ENCODE measurements at places on chromosomes 3 and 15.

DNA sequence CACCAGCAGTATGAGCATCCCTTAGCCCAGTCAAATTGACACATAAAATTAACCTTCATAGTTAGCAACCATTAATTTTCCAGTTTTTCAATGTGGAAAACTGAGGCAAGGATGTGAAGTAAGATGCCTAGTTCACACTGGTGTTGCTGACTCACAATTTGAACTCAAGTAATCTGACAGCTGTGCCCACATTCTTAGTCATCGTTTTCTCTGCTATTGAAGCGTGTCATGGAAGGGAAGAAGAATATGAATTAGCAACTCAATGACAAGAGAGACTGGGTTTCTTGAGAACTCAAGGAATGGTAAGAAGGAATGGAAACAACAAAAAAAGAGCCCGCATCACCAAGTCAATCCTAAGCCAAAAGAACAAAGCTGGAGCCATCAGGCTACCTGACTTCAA, 261.4 kb downstream of the EPHA3 start:
- DNase-seq, result no peak

DNA sequence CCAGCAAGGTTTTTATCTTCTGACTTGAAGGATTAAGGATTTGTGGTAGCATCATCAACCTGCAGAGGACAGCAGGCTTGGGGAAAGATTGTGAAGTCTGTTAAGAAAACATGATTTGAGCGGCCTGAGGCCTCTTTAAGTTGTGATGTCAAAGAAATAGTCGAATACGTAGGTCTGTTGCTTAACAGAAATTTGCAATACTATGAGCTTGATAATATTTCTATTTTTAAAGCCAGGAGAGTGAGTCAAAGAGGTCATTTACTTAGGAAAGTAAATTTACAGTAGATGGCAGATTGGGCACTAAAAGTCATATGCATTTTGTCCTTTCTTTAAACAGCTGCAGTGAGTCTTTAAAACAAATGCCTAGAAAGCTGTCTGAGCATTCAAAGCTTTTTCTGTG, 336.3 kb downstream of the DIPK2A start:
- DNase-seq, result no peak

GRCh38 chr3:72105306-72105705, 320.4 kb upstream of the PROK2 start:
- DNase-seq, result no peak

DNA sequence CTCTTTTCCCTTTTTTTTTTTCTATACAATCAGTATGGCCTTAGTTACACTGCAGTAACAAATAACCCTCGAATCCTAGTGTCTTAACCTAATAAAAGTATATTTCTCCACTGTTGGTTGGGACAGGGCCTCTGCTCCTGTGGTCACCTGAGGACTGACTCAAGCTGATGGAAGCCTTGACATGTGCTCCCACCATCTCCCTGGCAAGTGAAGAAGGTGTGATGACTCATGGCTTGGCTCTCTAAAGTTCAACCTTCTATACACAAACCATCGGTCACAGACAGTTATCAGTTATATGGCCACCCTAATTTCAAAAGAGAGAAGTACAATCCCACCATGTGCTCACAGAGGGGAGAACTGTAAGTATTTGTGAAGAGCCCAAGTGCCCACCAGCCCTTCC, 65.8 kb upstream of the CACNA2D3 start:
- no peak for DNase-seq

DNA sequence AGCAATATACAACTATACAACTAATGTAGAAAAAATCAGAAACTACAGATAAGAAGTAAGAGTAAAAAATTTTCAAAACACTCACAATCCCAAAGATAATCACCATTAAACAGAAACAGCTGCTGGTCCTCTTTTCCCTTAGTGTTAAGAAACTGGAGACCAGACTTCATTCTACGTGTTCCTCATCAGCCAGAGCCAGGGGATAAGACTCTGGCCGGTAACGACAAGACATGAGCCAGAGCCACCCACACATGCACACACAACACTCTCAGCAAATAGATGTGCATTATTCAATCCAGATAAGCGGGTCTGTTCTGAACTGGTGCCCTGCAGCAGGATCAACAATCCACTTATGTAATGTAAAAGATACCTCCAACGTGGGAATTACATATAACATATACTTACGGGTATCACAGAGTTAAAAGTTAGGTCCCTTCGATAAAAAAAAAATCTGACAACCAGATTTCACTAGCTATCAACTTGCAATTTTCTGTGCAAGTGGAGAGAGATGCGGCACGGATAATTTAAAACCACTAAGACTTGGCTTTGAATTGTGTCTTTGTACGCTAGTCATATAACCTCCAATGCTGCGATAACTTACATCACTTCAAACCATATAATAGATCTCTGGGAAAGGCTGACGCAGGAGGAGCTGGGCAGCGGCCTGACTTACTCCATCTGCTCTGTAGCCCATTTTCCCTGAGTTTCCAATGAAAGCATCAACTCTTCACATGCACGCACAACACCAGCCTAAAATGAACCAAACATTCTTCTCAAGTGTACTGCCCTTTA, 17.8 kb downstream of the PRICKLE2 start:
- DNase-seq, result no peak

GRCh38 chr3:14938954-14939353, 8.4 kb upstream of the NR2C2 start:
- no peak for DNase-seq

- no peak for DNase-seq
Measured at GRCh38 chr3:88040529-88040928, 18.3 kb downstream of the CGGBP1 start.

DNA sequence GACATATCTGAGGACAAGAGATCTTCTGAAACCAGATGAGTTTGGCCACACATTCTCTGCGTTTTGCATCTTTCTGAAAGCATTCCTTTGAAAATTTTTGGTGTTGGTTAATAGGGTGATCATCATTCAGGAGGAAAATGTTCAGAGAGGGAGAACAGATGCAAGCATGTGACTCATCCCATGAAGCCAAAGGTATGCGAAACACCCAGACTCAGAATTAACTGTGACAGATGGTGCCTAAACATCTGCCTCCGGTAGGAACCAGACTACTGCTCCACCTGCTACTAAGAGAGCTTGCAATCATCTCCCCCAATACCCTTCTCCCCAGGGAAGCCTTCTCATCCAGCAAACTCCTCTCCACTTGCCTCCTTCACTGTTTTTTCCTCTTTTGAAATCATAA, 46.2 kb downstream of the TRIM69 start:
- no peak for DNase-seq

- no peak for DNase-seq
Measured at GRCh38 chr15:58425185-58425584, 6.6 kb upstream of the LIPC start.

- peak; percentile 77 for DNase-seq
Measured at GRCh38 chr3:129278966-129279906, 566 bp downstream of the HMCES start.

- no peak for DNase-seq
Measured at GRCh38 chr15:39300451-39301153, 280.3 kb upstream of the THBS1 start.

DNA sequence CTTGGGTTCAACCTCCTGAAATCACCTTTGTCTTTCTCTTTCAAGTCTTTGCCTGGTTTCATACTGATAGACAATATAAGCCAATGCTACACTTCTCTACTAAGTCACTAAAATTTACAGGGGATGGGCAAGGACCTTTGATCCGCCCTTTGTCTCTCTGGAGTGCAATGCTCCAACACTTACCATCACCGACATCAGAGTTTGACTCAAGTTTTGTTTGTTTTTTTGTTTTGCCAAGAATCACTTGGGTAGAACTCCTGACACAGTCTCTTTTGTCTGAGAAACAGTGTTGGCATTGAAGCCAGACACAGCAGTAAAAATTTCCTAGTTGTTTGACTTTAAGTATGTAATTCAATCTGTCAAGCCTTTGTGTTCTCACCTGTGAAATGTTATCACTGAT, 29.3 kb downstream of the NFKBIZ start:
- DNase-seq, result no peak

DNA sequence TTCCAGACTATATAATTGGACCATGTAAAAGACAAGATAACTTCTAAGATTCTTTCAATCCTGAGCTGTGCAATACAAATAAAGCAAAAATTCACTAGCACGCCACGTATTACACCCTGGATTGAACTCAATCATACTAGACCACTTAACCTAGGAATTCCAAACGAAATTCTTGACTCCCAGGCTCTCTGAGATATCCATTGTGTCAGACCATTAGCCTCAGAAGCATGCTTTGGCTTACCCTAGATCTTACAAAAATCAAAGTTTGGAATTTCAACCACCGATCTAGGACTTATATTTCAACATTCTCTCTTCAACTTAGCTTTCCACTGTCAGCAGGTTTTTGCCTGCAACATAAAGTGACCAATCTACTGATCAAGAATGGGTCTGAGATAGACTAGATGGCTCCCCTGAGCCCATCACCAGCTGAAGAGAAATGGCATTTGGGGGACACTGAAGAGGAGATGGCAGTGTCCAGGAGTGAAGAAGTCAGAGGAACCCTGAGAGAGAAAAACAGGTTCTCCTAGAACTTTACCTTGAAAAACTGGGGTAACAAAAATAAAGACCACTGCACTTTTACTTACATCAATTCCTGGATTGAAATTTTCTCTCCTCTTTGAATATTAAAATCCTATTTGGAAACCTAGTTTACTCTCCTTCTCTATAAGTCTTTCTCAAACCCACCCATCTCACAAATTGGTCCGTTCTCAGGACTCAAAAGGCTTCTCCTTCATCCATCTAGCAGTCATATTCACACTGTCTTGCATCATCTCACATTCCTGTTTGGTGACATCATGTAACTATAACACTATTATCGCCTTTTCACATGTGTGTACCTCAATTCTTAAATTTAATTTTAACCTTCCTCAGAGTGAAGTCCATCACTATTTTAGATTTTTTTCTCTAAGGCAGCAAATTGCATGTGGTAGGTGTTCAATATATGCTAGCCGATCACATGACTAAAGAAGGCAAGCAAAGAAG, 18.5 kb downstream of the CPNE4 start:
- DNase-seq, result no peak

DNA sequence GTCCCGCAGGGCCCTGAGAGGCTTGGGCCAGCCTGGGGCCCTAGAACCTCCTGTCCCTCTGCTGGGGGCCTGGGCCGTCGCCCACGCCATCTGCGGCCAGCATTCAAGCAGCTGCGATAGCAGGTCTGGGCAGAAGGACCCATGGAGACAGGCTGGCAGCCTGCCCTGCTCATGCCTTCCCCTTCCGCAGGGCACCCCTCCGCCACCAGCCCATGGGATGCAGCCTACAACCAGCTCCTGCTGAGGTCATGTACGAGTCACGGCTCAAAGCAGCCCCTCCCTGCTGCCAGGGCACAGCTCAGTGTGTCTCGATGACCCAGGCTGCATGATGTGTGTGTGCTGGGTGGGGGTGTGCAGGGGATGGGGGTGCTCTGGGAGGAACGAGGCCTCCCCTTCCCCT, 27.8 kb downstream of the DUSP7 start:
- no peak for DNase-seq

GRCh38 chr3:189517981-189518380, 113.2 kb upstream of the TP63 start:
- no peak for DNase-seq

DNA sequence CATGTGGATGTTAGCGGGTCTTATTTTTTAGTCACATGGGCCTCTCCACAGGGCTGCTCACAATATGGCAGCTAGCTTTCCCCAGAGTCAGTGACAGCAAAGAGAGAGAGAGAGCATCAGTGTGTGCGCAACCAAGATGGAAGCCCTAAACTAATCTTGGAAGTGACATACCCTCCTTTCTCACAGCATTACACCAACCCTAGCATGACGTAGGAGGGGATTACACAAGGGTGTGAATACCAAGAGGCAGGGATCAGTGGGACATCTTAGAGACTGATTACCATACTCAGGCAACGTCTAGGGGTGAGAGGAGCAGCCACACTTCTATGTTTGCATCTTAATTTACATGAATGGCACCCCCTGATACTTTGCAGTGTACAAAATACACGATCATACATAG, 3.5 kb upstream of the UBE2E2 start:
- DNase-seq, result no peak

- no peak for DNase-seq
Measured at GRCh38 chr3:65551945-65552344, 486.8 kb downstream of the MAGI1 start.

GRCh38 chr3:139519998-139520737, 19.4 kb downstream of the RBP1 start:
- peak; percentile 34 for DNase-seq

- no peak for DNase-seq
Measured at GRCh38 chr3:8988791-8989558, 25.7 kb upstream of the RAD18 start.

- no peak for DNase-seq
Measured at GRCh38 chr3:44661189-44661588, 12.7 kb downstream of the ZNF35 start.

- DNase-seq, result peak; percentile 25
Measured at GRCh38 chr3:146218880-146219866, 31.7 kb downstream of the PLSCR4 start.
